Stimulated activated CD4-positive, alpha-beta T cell treated with anti-CD3 and anti-CD28 coated beads, Interleukin-12 subunit alpha, Interleukin-12 subunit beta, amount 100 ng/mL, for 24 hours (primary cell): ENCODE measurements at places on chromosomes 4 and X.

DNA sequence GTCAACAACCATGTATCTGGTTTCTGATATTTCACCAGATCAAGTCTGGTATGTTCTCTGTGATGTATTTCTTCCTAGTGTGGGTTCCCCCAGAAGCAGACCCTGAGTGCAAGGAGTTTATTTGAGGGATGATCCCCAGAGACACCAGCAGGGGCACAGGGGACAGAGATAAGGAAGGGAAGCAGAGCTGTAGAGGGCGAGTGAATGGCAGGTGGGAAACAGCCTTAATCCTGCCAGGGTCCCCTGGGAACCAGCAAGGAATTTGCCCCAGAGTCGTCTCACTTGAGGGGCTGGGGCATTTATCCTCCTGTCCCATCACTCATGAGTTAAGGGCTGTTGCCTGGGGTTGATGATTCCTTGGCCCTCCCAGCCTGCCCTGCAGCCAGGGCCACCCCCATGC lies 206.4 kb upstream of the BCOR start:
- no peak for DNase-seq

DNA sequence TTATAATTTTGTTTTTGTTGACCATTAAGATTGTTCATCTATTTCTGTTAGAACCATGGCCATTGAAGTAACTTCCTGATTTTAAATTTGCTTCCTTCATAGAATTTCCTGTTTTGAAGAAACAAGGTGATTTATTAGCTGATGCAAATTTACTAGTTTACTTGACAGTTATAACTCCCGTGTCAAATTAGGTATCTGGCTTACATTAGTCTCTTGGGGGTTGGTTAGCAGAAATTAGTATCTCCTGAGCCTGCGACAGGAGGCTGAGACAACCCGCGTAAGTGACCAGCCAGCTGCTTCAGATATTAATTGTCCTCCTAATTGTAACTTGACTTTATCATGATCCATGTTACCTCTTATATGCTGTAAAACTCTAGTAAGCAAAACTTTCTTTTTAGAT lies 154.3 kb downstream of the CFAP299 start:
- no peak for DNase-seq

GRCh38 chr4:104559502-104559901 lies 64.8 kb upstream of the CXXC4 start:
- DNase-seq: no peak

DNA sequence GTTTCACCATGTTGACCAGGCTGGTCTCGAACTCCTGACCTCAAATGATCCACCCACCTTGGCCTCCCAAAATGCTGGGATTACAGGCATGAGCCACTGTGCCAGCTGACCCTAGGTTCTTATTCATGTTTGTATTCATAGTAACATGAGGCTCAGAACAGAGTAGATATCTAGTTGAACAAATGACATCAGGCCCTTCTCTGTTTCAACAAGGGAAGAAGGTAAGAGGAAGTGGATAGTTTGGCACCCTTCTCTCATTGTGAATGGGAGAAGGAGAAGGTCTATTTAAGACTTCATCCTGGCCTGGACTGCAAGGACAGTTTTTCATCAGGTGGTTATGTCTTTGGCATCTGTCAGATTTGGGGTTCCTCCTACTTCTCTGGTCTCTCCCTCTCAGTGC lies 13.8 kb downstream of the GJB1 start:
- no peak for DNase-seq

- DNase-seq: no peak
Measured at GRCh38 chrX:65642914-65643491, 24.5 kb upstream of the MSN start.

DNA sequence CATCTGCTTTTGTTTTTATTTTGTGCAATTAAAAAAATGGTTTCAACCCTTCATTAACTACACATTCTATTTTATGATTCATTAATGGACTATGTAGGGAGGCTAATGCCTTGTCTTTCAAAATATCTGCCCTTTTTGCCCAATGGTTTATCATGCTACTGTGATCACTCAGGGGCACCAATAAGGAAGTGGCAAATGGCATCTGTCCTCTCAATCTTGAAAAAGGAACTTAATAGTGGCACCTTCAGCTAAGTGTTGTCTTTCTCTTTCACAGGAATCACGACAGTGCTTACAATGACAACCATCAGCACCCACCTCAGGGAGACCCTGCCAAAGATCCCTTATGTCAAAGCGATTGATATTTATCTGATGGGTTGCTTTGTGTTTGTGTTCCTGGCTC lies 57.1 kb downstream of the COMMD8 start:
- no peak for DNase-seq

- DNase-seq: no peak
Measured at GRCh38 chr4:74583089-74583700, 138.3 kb downstream of the AREG start.

- DNase-seq: no peak
Measured at GRCh38 chrX:105876658-105877057, 54.3 kb downstream of the NRK start.

- no peak for DNase-seq
Measured at GRCh38 chr4:95355021-95355420, 193.8 kb downstream of the UNC5C start.

GRCh38 chrX:95754411-95754810 lies 930.2 kb upstream of the DIAPH2 start:
- DNase-seq: no peak

DNA sequence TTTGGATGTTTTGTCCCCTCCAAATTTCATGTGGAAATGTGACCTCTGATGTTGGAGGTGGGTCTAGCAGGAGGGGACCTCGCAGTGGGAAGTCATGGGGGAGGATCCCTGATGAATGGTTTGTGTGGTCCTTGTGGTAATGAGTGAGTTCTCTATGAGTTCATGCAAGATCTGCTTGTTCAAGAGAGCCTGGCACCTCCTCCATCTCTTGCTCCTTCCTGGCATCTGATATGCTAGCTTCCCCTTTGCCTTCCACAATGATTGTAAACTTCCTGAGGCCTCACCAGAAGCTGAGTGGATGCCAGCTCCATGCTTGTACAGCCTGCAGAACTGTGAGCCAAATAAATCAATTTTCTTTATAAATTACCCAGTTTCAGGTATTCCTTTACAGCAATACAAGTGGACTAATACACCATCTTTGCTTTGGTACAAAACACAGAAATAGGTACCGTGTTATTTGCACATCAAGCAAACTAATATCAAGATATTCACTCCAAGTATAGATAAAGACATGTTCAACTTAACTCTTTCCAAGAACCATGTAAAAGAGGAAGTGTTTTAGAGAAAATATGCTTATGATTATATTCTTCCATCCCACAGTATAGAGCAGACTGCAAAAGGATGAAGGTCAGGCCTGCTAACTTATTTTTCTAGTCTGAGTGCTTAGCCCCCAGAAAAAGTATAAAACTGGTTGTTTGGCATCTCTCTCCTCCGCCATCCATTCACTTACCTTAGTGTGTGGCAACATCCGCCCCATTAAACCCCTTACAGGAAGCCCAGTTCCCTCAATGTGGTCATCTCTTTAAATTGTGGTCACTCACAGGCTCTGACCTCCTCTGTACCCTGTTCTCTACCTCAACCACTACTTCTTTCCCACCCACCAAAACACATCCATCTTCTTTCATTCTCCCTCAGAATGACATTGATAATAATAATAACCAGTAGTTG lies 6.7 kb downstream of the ARAP2 start:
- DNase-seq: no peak

- DNase-seq: no peak
Measured at GRCh38 chr4:32519060-32519459, 1798.9 kb downstream of the PCDH7 start.

DNA sequence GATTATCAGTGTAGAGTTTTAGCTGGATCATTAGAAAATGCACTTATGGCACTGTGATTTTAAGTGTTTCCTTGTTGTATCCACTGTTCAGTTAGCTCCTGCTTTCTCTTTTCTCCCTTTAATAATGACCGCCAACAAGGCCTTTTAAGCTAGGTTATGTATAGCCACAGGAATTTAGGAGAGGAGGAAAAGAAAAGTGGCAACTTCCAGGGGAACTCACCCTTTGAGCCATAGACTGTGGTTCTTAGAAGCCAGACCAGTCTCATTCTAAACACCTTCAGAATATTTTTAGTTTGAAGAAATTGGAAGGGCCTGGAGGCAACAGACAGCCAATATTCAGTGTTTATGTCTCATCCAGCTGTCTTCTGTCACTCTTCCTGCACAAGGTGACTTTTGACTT lies 6.1 kb downstream of the FGF2 start:
- no peak for DNase-seq

DNA sequence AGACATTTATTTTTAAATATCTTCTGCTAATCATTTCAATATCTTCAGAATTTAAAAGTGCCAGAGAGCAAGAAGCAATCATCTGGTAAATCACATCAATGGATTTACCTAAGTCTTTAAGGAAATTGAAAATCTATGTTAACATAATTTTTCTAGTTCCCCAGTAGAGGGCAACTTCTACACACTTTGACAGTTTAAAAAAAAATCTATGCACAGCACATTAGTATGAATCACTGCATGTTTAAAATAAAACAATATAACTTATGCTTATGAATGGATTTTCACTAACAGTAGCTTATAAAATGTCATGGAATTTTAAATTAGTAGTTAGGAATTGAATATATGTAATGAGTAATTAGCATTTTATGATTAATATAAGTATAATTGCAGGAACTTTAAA lies 126.5 kb downstream of the REELD1 start:
- no peak for DNase-seq

DNA sequence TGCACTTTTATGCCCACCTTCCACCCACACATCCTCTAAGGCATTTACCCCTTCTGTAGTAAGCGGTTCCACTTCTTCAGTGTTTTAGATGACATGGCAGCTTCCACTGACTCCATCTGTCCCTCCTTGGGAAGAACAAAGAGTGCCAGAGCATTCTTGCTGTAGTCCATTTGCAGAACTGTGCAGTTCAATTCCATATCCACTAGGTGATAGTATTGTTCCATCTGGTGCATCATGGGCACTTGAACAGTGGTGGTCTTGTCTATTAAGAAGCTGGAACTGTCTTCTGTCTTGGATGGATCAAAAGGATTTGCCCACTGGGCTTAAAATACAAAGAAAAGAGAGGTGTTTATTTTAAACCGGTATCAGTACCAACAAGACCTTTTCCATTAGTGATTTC lies 3.5 kb downstream of the SERPINA7 start:
- no peak for DNase-seq

- no peak for DNase-seq
Measured at GRCh38 chr4:61493041-61493440, 292.9 kb downstream of the ADGRL3 start.

- no peak for DNase-seq
Measured at GRCh38 chr4:73764513-73764912, 24.1 kb downstream of the CXCL8 start.

- DNase-seq: no peak
Measured at GRCh38 chr4:124867536-124867935, 155.0 kb upstream of the ANKRD50 start.

DNA sequence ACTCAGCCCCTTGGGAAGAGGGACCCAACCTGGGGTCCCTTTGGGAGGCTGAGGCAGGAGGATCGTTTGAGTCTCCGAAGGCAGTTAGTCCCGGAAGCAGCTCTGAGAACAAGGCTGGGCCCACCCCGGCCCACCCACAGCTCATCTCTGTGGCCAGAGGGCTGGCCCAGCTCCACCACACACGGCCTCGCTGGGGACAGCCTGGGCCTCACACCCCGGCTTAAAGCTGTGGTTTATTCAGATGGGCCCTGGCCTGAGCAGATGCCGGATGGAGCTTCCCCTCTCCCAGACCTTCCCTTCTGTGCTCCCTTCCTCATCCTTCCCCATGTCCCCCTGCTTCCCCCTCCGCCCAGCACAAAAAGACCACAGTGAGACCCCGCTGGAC lies 54.4 kb downstream of the FAM53A start:
- no peak for DNase-seq

DNA sequence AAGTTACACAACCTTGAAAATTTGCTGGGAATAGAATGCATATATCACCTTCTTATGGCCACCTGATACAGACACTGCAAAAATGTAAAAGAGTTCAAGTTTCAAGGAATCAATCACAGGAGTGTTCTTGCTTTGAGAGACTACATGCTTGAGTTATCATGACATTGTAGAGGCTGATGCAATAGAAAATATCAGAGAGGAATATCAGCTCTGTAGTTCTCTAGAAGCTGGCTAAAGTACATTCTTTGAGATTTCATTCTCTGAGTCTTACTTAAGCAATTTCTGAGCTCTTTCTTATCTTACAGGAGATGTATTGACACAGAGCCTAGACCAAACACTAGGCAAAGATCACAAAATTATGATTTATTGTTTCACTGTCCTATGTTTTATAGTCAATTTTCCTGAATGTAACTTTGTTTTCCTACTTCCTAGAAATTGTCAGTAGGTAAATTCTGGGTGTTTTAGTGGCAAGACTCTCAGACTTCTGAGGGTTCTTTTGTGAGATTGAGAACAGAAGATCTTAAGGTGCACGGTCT lies 152.1 kb upstream of the HPGD start:
- DNase-seq: no peak

- DNase-seq: no peak
Measured at GRCh38 chrX:123184219-123184865, at the start of gene GRIA3. Gene GRIA3 (plus strand): TSS chrX:123184278. CDS start chrX:123184536, 258 bp downstream.

DNA sequence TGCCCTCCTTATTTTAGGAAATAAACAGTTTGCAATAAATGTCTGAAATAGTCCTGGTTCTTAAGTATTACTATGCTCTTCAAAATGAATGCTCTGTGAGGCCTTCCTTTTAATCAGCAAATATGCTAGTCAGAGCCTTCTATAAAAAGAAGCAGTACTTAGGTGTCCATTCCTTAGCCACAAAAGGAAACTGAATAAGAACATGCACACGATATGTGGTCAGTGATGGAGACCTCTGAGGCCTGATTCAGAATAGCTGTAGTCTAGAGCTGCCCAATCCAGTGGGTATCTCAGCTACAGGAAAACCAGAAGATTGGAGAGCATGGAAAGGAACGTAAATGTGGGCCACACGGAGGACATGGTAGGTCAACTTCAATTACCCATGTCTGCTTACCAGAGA lies 141.8 kb downstream of the RASL11B start:
- DNase-seq: no peak

GRCh38 chr4:107896158-107896645 lies 35.1 kb upstream of the CYP2U1 start:
- no peak for DNase-seq

DNA sequence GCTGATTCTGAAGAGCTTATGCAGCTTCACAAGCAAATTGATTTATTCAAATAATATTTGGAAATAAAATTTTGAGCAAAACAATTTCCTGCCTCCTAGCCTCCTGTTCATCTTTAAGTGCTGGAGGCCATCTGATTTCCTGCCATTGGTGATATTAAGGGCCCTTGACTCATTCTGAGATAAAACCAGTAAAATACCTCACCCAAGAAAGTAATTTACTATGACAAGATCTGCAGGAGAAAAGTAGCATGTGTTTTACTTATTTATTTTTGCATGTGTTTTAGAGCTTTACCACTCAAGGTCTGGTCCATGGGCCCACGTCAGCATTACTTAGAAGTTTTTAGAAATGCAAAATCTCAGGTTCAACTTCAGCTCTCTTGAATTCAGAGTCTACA lies 67.7 kb downstream of the DCLK2 start:
- no peak for DNase-seq

GRCh38 chr4:123624959-123625358 lies 228.4 kb downstream of the SPRY1 start:
- DNase-seq: no peak

- no peak for DNase-seq
Measured at GRCh38 chr4:70359115-70359661, 1.4 kb upstream of the SMR3A start.

- DNase-seq: no peak
Measured at GRCh38 chr4:84814094-84814750, 152.3 kb downstream of the WDFY3 start.

- DNase-seq: peak; percentile 40
Measured at GRCh38 chr4:41216294-41217019, 2.1 kb upstream of the APBB2 start.
